Cortex of kidney (tissue), 1 donor: ENCODE measurements at places on chromosomes 11 and 22.

GRCh38 chr11:58567889-58568512 is 7.7 kb downstream of the LPXN start:
- no peak for DNase-seq

GRCh38 chr11:123707206-123707605 is 34.3 kb downstream of the ZNF202 start:
- DNase-seq: no peak

DNA sequence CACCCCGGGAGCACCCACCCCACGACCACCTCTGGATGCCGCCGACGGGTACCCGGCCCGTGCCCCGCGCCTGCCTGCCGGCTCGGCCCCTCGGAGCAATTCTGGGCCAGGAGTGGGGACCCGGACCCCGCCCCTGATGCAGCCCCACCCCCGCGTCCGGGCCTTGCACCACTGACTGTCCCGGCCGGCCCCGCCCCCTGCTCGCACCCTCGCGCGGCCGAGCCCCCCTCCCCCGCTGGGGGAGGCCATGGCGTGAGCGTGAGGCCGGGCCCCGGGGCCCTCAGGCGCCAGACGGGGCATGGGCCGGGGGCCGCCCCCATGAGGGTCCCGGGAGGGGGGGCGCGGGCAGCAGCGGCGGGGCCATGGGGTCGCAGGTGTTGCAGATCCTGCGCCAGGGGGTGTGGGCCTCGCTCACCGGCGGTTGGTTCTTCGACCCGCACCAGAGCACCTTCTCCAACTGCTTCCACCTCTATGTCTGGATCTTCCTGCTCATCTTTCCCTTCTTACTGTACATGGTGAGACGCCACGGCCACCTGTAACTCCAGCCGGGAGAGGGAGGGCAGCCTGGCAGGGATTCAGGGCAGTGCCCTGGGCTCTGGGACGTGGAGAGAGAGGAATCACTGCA is 486 bp downstream of the PCNX3 start:
- DNase-seq: no peak

- DNase-seq: no peak
These were observed 5.4 kb upstream of the IGLL5 start for GRCh38 chr22:22882033-22882717.

DNA sequence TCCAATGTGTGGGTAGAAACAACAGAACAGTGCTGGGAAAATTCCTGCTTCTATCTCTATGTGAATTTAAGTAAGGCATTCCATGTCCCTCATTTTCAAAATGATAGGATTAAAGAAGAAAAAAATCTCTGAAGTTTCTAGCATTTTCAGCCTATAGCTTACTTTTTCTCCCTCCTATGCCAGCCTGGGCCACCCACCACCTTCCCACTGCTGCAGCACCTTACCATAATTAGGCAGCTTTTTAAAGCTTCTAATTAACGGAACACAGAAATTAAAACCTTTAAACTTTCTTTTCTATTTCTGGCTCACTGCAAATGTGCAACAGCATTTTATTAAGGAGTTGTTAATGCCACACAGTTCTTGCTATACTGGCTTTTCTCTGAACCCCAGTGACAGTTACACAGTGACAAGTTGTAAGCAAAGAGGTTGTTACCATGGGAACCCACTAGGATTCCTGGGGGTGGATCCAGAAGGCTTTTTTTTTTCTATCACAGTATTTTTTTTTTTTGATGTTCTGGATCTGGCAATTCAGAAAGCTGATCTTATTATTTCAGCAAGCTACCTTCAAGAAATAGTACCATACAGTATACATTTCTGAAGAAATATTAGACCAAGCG is 20.2 kb downstream of the CELF1 start:
- no peak for DNase-seq

- no peak for DNase-seq
These were observed 10.2 kb upstream of the CLNS1A start for GRCh38 chr11:77647654-77648305.

- DNase-seq: no peak
These were observed 94.7 kb upstream of the TMEM45B start for GRCh38 chr11:129720994-129721393.

- DNase-seq: no peak
These were observed 2.1 kb upstream of the PIM3 start for GRCh38 chr22:49958366-49958921.

DNA sequence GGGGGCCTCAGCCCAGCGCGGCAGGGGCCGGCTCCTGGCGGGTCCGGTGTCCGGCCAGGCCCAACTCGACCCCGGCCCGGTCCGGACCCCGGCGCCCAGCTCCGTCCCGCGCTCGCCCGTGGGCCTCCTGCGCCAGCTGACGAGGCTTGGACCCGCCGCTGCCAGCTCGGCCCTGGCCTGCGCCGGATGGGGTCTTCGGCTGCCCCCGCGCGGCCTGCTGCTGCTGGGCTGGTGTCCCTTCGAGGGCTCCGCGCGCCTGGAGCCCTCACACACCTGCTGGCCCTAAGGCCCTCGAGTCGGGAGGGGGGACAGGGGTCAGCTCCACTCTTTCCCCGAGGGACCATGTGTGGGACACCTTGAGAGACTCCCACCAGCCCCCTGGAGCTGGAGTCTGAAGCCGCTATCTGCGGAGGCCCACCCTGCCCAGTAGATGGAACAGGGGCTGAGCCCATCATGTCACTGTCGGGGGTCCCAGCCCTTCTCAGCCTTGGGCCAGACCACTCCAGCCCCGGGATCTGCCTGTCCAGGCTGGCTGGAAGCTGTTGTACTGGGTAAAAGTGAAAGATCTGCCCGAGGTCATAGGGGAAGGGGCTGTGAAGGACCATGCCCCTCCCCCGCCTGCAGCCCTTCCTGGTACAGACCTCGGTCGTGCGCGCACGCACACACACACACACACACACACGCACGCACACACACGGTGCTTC is 768 bp upstream of the CDKN1C start:
- no peak for DNase-seq

- no peak for DNase-seq
These were observed 24.6 kb upstream of the PRR5 start for GRCh38 chr22:44677353-44677840.

DNA sequence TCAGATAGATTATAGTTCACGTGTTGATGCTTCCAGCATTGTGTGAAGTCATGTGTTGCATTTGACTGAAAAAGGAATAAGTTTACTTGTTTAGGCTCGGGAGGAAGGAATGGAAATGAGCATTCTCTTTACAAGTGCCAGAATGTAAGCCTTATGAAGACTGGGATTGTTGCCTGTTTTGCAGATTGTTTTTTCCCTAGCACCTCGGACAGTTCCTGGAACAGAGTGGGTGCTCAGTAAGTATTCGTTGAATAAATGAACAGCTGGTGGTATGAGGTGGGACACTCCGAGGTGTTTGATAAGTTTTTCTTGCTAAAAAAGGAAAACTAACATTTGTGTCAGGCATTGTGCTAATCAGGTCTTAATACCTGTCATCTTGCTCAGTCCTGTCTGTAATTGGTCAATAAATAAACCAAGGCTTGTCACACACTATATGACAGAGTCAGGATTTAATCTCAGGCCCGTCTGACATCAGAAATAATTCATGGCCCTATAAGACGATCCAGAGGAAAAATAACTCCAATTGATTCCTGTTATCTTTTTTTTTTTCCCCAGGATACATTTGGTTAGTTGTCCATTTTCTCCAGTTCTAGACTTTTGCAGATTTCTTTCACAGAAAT is 304.7 kb downstream of the NELL1 start:
- no peak for DNase-seq

DNA sequence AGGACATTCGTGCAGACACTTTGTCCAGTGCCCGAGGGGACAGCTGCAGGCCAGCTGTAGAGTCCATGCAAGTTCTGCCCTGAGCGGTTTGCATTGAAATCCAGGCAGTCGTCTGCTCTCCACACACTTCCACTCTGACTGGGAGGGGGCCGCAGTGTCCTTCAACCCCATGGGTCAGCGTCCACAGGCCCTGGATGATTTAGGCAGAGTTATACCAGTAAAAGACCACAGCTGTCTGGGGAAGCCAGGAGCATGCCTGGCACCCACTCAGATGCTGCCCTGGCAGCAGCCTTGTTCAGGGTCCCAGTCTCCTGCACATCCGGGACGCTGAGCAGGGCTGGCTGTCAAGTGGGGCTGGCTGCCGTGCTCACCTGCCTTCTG is 26.5 kb downstream of the KRTAP5-5 start:
- no peak for DNase-seq

GRCh38 chr11:72742513-72743320 is 9.5 kb downstream of the ARAP1 start:
- no peak for DNase-seq

DNA sequence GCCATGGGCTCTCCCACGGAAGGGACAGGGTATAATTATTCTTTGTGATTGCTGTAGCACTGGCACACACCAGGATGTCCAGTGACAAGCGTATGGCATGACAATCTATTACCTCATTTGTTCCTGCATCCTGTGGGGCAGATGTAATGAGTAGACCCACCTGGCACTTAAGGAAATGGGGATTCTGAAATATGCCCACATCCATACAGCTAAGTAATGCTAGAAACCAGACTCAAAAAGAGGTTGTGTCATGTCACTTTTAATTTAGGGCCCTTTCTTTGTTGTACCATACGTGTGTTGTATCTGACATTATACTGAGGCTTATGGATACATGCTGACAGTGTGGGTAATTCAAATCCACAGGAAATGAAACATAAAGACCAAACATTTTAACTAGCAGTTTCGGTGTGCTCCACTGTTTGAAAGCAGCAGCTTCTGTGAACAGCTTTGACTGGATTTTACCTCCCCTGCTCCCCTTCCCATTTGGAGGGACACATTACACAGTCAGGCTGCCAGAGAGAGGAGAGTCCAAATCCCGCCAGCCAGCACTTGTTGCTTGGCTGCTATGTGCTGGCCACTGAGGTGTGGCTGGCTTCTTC is 21.2 kb downstream of the GRAMD1B start:
- no peak for DNase-seq

DNA sequence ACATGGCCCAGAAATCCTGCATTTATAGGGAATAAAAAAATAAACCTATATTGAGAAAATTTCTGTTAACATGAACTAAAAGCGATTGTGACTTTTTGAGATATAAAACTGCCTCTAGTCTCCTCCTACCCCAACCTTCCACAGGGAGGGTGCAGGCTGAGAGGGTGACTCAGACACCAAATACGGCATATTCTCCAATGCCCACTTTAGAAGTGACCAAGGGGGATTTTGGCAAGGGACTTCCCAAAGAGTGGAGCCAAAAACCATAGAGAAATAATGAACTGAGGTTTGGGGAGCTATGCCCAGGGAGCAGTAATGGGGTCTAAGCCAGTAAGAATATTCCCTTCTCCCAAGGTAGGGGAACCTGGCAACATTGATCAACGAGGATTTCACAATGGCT is 124.9 kb upstream of the ZC3H12C start:
- DNase-seq: no peak

DNA sequence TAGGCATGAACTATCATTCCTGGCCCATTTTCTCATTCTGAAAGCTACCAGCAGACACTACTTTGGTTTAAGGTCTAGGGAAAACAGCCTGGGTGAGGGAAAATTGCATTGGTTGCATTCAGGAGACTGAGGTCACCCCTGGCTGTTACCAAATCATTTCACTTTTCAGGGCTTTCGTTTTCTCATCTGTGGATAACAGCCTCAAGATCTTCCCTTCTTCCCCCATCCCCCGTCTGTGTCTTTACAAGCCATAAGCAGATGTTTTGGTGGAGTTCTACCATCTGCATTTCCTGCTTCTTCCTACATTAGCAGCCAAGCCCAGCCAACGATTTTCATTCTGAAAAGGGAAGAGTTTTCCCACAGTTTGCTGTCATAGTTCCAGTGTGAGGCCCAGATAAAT is 130.4 kb downstream of the HIPK3 start:
- DNase-seq: no peak

GRCh38 chr22:30649430-30650007 is 13.9 kb downstream of the SLC35E4 start:
- DNase-seq: no peak

GRCh38 chr11:16392616-16393015 is 36.3 kb upstream of the SOX6 start:
- DNase-seq: no peak

GRCh38 chr22:20282901-20283673 is 15.0 kb upstream of the RTN4R start:
- no peak for DNase-seq

DNA sequence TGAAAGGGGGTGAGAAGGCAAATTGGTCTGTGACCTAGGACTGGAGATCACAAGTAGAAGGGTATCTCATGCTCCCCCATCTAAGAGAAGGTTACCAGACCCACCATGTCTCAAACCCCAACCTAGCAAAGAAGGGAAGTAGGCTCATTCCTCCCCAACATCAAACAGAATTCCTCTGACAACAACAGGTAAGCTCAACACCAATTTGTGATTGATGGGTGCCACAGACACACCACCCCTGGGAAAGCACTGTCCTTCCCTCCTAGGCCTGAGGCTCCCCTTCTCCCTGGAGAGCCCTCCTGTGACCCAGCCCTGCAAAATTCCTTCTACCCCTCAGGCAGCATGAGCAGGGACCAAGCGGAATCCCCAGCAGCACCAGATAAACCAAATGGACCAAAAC is 154.3 kb downstream of the BUD13 start:
- no peak for DNase-seq
